ENCODE measurements at places on chromosomes 3 and 15. TPM values are rescaled to one million over a fixed set of nuclear protein-coding genes. Genes with fewer than 3 reads are reported as not detected.

Gene CFAP20DC
- 1.8 TPM for total RNA-seq

Gene TAGLN3
- total RNA-seq: 7.1 TPM

Gene NR2F2
- total RNA-seq: not detected

Gene SPESP1
- total RNA-seq: 1.1 TPM

Gene ACSBG1
- total RNA-seq: not detected

Gene CHRM5
- not detected for total RNA-seq

Gene CLDN16
- not detected for total RNA-seq

Gene CSPG5
- 0.79 TPM for total RNA-seq

Gene SRP14
- total RNA-seq: 140 TPM

Gene FHIT
- total RNA-seq: 12.2 TPM

Gene CHRNB4
- total RNA-seq: not detected

Gene GOLGA8T
- total RNA-seq: not detected

Gene ZNF197
- total RNA-seq: 7.9 TPM

Gene NEK11
- 3.1 TPM for total RNA-seq

Gene STARD5
- 8.8 TPM for total RNA-seq

Gene CCR1
- total RNA-seq: 0.66 TPM

Gene AGBL1
- total RNA-seq: 0.19 TPM
